MCF 10A (cell line): ENCODE measurements at places on chromosomes 2 and 18.

GRCh38 chr2:152433791-152434190 is 98.8 kb downstream of the FMNL2 start:
- DNase-seq = no peak

DNA sequence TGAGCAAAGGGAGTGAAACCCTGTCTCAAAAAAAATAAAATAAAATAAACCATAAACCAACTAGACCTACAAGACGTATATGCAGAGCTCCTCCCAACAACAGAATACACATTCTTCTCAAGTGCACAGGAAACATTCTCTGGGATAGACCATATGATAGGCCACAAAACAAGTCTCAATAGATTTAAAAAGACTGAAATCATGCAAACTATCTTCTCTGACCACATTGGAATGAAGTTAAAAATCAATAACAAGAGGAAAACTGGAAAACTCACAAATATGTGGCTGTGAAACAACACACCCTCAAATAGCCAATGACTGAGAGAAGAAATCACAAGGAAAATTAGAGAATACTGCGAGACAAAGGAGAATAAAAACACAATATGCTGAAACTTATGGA is 7.2 kb upstream of the AFG3L2 start:
- DNase-seq = no peak

- no peak for DNase-seq
Observed at GRCh38 chr2:42256505-42256904, 87.4 kb downstream of the EML4 start.

DNA sequence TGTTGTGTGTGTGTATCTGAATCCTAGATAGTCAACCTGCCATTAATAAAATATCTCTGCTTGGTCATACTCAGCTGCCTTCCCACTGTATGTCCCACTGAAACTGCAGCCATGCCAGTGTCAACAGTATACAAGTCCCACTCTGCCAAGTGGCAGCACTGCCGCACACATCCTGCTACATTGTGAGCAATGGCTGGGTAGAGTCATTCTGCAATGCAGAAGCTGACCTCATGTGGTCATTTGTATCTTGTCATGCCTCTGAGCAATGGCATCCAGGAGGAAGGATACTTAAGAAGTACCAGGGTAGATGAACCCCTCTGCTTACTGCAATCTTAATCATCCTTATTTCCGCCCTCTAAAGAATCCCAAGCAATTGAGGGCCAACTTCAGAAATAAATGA is 302.2 kb upstream of the DDX18 start:
- no peak for DNase-seq

DNA sequence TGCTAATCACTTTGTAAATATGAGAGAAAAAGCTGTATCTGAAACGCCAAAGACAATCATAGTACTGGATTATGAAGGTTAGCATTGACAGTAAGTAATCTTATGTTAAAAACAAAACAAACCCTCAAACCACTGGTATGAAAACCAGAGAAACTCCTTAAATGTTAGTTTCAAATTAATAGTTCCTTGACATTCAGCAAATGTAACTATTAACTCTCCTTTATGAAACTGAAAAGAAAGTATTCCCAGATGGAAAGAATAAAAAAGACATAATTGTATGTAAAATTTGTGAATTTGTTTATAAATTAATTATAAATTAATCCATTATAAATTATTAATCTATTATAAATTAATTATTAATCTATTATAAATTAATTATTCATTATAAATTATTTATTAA is 12.3 kb downstream of the FASTKD1 start:
- no peak for DNase-seq

- DNase-seq = no peak
Observed at GRCh38 chr2:175439416-175439815, 257.9 kb upstream of the ATP5MC3 start.

- no peak for DNase-seq
Observed at GRCh38 chr18:28485210-28485801, 308.4 kb upstream of the CDH2 start.

DNA sequence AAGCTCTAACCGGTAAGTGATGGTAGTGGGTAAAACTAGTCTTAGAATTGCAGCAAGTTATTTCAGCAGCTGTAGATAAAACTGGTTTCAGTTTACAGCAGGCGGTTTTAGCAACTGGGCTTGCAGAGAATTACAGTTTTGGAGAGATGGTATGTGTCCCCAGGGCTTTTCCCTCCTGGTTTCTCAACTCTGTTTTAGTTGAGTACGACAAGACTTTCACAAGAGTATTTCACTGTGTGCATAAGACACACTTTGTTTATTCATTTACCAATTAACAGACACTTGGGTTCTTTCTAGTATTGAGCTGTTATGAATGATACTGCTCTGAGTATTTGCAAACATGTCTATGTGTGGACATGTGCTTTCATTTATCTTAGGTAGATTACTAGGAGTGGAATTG is 65.6 kb upstream of the RFX8 start:
- peak; percentile 86 for DNase-seq

GRCh38 chr2:65030476-65031332 is 25.5 kb upstream of the CEP68 start:
- DNase-seq = no peak

DNA sequence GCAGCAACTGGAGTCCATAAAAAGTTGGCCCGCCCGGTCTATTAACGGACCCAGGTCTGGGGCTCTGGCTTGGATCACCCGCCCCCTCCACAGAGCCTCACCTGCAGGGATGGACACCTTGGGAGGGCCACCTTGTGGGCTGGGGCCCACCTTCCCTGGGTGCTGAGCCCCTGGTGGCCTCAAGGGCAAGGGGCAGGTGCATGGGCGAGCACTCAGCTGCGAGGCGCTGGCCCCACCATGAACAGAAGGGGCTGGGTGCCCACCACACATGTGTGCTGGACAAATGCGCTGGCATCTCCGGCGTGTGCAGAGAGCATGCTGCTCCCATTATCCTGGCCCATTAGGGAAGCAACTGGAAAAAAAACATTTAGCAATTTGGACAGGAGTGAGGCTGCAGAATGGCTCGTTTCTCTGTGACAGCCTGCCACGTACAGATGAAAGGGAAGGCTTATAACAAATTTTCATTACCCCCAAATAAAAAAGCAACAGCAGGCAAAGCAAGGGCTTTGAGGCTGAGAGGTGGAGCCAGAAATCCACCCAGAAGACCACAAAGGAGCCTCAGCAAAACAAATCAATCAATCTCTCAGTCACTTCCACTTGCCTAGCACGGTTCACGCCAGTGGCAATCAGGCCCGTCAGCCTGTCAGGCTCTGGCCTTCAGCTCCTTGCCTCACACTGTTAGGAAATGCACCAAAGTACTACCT is 253.1 kb upstream of the ZNF521 start:
- DNase-seq = no peak

DNA sequence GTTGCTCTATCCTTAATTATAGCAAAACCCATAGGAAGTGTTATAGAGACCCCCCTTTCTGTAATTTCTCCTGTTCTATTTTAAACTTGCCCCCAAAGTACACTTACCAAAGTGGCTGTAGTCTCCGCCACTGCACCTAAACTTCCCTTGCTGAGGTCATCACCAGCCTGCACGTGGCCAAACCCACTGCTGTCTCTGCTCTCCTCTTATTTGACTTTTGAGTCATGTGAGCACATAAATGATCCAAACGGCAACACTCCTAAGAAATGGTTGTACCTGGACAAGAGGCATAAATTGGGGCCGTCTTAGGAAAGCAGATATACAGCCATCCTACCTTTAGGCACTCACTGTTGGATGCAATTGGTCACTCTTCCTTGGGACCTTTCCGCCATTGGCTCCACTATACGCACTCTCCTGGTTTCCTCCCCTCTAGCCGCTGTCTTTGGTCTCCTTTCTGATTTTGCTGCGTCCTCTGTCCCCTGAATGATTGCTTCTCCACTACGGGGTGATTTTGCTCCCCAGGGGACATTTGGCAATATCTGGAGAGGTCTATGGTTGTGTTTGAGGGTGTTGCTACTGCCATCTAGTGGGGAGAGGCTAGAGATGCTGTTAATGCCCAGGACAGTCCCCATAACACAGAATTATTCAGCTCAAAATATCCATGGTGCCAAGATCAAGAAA is 19.2 kb upstream of the IL36G start:
- peak; percentile 85 for DNase-seq

- no peak for DNase-seq
Observed at GRCh38 chr2:116879650-116880160, 934.8 kb upstream of the DDX18 start.

GRCh38 chr2:173400760-173401159 is 46.1 kb downstream of the CDCA7 start:
- peak; percentile 47 for DNase-seq

DNA sequence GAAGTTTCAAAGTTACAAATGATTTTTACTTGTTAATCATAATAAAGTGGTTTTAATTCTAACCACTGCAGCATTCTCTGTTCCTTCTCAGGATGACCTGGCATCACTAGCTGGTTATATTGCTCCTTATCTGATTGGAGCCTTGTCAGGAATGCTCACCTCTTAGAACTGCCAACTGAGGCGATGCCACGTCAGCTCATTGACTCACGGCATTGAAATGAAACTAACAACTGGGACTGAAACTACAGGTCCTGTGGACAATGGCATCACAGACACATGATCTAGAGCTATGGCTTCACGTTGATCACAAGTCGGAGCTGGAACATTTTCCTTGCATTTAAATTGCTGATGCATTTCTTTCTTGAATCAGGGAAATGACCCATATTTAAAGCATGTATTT is 54.9 kb upstream of the MAP2 start:
- DNase-seq = peak; percentile 97

GRCh38 chr2:177543007-177543760 is 150.6 kb downstream of the AGPS start:
- DNase-seq = peak; percentile 23

DNA sequence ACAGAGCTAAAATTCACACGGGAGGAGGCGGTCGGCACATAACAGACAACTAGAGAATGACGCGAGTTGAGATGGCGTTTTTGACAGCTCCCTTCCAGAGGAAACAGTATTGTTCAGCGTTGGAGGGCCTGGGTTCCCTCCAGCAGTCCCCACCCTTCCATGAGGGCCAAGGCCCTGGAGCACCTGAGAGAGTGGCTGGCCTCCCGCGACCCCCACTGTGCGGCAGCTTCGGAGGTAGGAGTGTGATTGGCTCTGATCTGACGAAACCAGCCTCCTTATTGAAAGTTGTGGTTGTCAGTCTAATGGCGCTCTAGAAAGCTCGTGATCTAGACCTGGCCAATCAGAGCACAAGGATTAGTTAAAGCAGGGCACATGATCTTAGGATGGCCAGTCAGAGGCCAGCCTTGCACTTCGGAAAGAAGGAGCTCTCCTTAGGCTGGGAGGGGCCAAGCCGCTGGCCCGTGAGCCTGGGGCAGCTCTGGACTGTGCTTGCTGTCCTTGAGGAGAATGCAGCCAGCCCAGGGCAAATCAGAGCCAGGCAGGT is 104.5 kb upstream of the CELF4 start:
- no peak for DNase-seq

- DNase-seq = no peak
Observed at GRCh38 chr2:85191157-85191556, 58.0 kb downstream of the TCF7L1 start.

DNA sequence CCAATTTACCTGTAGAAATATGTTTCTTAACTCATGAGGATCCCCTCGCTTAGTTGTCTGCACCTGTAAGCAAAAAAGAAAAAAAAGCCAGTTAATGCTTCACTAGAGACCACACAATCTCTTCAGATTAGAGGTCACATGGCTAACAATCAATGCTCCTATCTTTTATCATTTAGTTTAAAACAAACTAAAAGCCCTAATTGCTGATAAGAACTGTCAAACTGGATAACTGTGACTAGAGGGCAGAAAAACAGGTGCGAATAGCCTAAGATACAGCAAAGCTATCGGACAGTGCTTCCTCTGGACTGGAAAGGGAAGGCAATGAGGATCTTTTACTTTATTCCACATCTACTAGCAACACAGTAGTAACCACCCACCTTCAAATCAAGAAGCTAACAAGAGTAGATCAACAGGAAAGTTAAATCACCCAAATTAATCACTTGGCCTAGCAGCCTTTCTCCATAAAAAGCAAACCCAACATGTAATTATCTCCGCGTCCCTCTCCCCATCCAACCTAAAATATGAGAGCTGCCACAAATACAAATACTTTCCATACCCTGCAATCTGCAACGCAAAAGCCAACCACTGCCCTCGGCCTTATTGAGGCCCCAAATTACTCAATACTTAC is 734 bp downstream of the SLC25A12 start:
- DNase-seq = peak; percentile 5

DNA sequence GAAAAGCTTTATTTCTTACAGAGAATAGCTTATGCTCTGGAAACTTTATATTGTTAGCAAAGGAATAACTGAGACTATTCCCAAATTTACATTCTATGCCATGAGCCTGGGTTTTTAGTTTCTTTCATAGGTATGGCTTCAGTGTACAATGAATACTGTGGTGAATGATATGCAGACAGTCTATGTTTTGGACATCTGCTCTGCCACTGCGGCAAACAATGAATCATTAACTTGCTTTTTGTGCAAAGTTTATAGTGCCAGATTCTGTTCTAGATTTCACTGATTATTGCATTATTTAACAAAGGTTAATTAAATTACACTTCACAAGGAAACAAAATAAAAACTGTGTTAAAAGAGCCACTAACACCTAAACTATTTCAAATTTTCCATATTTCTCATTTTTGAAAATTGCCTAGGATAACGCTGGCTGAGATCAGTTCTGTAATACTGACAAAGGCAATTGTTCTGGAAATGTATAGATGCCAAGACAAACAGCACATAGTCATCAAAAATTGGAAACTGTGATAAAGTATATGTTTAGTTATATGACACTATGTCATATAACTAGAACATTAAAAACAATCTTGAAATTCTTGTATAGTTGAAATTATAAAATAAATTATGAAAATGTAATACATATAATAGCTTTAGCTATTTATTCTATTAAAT is 74.7 kb downstream of the ITSN2 start:
- no peak for DNase-seq
